ENCODE measurements at places on chromosomes 12 and 14.

DNA sequence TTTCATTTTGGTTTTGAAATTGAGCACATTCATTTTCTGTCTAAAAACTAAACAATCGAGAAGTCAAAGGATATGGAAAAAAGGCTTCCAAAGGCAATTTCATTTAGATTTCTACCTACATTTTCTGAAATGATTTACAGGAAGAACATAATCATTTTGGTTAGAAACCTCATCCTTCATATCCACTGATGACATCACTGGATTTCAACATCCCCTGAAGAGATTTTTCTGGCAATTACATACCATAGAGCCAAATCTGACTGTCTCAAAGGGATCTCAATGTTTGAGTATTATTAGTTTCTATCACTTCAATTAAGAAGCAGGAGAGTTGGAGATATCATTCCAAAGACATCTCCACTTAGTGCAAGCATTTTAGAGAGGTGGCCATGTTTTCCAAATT, 137.8 kb downstream of the TTC7B start:
- no peak for DNase-seq

- no peak for DNase-seq
These were observed 168.7 kb upstream of the HIF1A start for GRCh38 chr14:61526405-61527312.

DNA sequence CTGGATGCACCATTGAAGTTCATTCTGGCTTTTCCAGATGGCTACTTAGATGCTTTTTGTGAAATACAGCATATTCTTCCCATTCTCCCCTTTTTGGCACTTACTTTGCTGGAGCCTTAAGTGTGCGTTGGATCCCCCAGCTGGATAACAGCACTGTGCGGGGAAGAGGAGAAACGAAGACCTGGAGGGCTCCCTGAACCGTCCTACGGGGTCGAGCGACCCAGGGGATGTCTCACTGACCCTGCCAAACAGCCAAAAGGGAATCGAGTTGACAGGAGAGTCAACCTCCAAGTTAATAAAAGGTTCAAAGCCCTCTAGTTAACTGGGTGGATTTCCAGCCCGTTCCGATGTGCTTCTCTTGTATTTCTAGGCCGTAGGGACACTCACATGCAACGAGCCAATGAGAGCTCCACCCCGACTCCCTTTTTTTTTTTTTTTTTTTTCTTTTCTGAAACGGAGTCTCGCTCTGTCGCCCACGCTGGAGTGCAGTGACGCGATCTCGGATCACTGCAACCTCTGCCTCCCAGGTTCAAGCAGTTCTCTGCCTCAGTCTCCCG, 1.0 kb upstream of the CAMKK2 start:
- no peak for DNase-seq

DNA sequence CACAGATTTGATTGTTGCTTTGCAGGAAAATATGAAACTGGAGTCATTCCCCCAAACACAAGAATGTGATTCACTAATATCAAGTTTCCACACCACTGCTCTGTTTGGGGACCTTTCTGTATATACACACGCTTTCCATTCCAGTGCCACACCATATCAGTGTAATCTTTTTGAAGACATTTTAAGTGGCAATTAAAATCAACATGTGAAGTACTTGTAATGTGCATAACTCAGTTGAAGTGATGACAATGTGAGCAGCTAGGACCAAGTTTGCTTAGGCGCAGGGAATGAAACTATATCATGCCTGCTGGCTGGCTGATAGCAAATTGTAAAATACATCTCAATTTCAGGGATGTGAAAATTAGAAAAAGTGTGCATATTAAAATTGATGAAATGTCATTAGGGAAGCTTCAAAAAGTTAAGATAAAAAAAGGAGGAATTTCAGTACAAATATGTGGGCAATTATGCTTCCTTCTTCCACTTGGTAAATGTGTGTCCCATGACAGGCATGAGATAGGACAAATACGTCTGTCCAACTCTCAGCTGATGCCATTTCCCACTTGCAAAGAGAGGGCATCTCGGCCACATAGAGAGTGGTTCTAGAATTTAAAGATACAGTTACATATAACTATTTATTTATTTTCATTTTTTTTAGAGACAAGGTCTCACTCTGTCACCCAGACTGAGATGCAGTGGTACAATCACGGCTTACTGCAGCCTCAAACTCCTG, 43.7 kb downstream of the HSPB8 start:
- DNase-seq: no peak

- no peak for DNase-seq
These were observed 227.2 kb downstream of the SLC6A15 start for GRCh38 chr12:84685379-84685778.

GRCh38 chr14:93219103-93219726, 12.2 kb downstream of the UBR7 start:
- DNase-seq: no peak

- no peak for DNase-seq
These were observed 235.2 kb upstream of the CRY1 start for GRCh38 chr12:107328442-107329133.

DNA sequence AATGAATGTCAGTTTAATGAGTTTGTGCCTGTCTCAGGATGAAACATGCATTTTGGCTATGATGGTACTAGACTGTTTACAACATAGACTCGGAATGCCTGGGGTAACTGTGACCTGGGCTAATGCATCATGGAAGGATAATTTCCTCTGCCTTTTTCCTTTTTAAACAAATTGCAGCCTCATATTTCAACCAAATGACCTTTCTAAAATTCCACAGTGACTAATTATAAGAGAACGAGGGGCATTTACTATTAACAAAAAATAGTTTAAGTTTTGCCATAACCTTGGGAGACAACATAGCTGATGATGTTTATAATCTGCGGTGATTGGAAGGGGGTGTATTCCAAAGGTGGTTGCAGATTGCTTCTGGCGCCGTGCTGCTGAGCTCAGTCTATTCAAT, 1140.5 kb downstream of the GALC start:
- DNase-seq: no peak

- no peak for DNase-seq
These were observed 92.6 kb downstream of the EMP1 start for GRCh38 chr12:13288937-13289652.

GRCh38 chr14:69153152-69153872, 393 bp upstream of the DCAF5 start:
- DNase-seq: peak; percentile 82

DNA sequence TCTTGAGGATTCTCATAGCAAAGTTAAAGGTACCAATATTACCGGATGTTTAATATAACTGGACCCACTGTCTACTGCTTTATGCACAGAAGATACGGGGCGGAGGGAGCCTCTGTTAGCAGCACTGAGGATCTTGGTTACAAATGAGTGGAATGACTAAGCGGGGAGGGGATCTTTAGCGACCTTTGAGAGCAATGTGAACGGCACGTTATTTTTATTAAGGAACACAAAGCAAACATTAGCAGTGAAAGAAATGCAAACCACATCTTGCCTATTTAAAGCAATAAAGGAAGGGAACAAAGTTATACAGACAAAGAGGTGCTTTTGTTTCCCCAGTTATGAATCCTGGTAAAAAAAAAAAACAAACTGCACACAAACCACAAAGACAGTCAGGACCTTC, 27.1 kb upstream of the PRMT8 start:
- DNase-seq: no peak

DNA sequence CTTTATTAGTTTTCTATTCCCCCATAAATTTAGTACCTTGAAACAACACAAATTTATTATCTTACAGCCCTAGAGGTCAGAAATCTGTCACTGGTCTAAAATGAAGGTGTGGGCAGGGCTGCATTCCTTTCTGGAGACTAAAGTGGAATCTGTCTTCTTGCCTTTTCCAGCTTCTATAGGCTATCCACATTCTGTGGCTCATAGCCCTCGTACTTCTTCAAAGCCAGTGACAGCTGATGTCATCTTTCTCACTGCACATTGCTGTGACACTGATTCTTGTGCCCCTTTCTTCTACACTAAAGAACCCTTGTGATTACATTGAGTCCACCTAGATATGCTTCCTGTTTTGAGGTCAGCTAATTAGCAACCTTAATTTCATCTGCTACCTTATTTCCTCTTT, 23.2 kb upstream of the DCN start:
- DNase-seq: no peak

- DNase-seq: no peak
These were observed 98.7 kb downstream of the PHETA1 start for GRCh38 chr12:111270239-111270638.

DNA sequence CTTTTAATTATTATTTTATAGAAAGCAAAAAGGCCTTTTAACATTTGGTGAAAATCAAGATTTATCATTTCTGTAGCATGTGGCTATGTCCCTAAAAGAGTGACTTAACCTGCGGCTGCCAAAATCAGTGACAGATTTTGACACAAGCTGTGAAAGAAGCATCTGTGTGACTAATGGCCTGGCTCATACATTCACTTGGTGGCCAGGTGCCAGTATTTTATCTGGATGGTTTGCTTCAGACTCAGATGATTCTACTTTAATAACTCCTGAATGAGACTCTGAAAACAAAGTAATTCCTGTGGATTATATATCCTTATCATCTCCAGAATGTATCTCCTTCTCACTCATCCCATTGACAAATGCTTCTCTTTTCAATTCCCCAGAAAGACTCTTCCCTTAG, 103.0 kb downstream of the FSCB start:
- DNase-seq: no peak

DNA sequence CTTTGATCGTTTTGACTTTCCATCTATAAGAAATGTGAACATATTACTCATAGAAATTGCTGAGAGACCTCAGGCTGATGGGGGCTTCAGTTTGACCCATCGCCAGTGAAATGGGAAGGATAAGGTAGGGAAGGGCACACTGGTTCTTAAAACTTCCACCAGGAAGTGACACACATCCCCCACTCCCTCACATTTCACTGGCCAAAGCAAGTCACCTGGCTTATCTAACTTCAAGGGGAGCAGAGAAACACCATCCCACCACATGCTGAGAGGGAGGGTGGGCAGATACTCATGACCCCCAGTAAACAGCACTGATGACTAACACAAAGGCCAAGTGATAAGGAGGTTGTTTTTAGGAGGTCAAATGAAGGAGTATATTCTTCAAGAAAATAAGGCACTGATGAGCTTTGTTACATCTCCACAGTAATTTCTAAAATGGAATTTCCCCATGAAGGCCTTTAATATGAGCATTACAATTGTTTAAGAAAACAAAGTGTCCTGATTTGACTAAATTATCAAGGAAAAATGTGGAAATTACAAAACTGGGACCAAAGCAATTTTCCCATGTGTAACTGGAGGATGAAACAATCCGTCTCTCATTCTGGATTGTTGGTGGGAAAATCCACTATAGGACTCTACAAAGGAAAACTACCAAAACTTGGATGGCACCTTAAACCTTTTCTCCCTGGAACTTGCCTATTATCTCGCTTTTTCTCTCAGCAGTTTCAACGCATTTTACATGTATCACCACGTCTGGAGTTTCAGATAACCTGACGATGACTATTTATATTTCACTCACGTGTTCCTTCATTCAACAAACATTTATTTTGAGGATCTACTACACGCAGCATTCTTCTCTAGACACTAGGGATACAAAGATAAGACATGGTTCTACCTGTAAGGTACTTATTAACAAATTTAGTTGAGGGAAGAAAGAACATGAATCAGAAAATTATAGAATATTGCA, 91.8 kb upstream of the EEA1 start:
- DNase-seq: no peak

DNA sequence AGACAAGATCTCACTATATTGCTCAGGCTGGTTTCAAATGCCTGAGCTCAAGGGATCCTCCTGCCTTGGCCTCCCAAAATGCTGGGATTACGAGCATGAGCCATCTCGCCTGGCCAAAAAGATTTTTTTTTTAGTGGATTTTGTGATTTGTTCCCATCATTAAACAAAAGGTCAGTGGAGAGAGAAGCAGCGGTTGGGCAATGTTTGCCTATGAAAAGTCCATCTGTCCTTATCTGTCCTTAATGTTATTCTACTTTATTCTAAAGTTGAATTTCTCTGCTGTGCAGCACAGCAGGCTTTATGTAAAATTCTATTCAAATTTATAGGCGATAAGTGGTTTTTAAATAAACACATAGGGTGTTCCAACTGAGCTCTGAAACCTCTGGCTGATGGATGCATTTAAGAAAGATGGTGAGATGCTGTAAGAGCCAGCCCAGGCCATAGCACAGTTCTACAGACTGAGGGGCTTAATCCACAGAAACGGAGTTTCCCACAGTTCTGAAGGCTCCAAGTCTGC, 18.8 kb downstream of the HCAR2 start:
- DNase-seq: no peak

- no peak for DNase-seq
These were observed 9.5 kb upstream of the CDK17 start for GRCh38 chr12:96409731-96410130.

DNA sequence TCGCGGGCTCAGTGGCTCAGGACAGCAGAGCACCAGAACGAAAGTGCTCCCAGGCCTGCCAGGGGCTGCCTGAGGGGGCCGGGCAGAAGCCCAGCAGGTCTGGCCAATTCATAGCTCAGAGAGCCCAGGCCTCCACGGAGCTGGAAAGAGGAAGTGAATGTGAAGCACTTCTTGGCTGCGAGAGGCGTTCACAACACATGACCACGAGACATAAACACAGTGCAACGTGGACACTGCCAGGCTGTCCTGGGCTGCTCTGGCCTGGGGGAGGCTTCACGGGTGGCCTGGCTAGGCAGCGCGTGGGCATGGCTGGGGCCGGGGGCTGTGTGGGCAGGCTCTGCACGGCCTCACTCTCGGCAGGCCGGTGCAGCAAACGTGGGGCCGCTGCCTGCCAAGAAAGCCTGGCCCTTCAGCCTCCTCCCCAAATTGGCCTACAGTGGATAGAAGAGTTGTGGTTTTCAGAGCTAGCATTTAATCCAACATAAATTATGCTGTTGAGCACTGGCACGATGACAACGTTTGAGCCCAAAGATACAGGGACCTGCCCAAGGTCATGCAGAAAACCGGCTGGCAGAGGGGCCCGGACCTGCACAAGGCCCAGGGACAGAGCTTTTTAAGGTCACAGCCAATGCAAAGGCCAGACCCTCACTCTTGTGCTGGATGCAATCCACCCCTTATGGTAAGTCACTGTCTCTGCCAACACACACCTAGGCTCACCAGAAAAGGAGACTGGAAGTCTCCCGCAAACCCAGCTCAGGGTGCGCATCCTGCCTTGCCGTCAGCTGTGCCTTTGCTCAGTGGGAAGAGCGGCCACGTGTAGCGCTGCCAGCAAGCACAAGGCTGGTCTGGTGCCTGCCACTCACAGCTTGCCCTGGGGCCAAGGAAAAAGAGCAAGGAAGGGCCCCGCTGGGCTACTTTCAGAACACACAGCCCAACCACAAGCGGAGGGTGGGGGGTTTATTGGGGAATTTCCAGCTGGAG, 8.6 kb downstream of the SLC25A29 start:
- peak; percentile 81 for DNase-seq

GRCh38 chr12:10389904-10390303, at the start of gene KLRK1:
KLRK1 (minus strand) TSS chr12:10390041; CDS start chr12:10388810, 1,231 bp downstream.
- DNase-seq: no peak

GRCh38 chr12:25317553-25317952, 66.8 kb upstream of the KRAS start:
- no peak for DNase-seq

Measured in hypothalamus (tissue), 51 donors.